HFF-Myc (cell line): ENCODE measurements at places on chromosomes 7 and 10.

GRCh38 chr7:115980159-115980558 lies 50.4 kb downstream of the TFEC start:
- no peak for DNase-seq

DNA sequence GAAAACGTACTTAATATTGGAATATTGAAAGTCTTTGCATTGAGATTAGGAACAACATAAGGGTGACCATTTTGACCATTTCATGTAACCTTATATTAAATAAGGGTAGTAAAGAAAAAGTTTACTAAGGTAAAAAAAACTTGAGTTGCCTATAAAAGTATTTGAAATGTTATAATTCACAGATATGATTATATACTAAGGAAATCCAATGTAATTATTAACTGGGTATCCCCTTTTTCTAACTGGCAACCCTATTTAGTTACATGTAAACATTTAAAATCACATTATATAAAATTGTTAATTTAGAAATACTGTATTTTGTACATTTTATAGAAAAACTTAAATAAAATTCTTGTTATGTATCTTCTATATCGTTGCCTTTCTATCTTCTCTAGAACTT lies 64.2 kb downstream of the TRIM24 start:
- no peak for DNase-seq

- no peak for DNase-seq
These were observed 38.6 kb upstream of the TRIM8 start for GRCh38 chr10:102605712-102606111.

- DNase-seq: no peak
These were observed 154.0 kb downstream of the CAMK1D start for GRCh38 chr10:12503311-12503710.

- no peak for DNase-seq
These were observed 105.7 kb upstream of the SHH start for GRCh38 chr7:155917836-155918430.

- DNase-seq: no peak
These were observed 5.5 kb upstream of the TFPI2 start for GRCh38 chr7:93895859-93896600.

DNA sequence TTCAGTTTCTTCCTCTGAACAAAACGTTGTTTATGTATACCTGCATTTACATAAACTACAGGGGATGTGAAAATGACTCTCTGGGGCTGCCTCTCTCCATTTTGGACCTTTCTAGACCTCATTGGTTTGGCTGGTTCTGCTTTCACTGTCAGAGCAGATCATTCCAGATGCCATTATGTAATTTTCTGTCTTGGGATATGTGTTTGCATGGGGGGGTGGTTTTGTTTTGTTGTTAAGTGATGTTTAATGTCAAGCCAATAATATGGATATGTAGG lies 172.4 kb downstream of the LRRC4 start:
- DNase-seq: no peak

- no peak for DNase-seq
These were observed 91.7 kb downstream of the DNAJB6 start for GRCh38 chr7:157428554-157428945.

DNA sequence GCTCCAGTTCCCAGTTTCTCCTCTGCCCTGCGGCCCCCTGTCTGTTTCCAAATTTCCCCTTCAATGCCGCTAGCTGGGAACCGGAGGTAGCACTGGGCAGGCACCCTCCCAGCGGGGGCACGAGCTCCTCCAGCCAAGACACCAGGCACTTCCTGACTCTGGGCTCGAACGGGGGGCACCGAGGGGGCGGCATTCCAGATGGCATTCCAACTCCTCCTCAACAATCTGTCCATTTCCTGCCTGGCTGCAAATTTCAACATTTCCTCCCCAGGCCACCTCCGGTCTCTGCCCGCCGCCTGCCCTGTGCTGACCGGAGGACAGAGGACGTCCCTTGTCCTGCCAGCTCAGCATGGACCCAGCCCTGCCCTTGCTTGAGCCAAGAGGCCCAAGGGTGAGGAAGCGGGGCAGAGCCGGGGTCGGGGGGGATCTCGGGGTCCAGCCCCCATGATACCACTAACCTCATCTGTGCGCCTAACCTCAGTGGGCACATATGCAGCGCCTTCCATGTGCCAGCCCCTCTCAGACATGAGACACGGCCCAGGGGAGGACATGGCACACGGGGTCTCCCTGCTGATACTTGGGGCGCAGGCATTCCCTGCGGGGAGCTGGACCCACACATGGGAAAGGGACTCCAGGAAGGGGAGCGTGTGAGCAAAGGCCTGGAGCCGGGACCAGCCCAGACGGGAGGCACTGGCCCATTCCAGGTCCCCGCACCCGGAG lies 58.0 kb downstream of the PDGFA start:
- no peak for DNase-seq

DNA sequence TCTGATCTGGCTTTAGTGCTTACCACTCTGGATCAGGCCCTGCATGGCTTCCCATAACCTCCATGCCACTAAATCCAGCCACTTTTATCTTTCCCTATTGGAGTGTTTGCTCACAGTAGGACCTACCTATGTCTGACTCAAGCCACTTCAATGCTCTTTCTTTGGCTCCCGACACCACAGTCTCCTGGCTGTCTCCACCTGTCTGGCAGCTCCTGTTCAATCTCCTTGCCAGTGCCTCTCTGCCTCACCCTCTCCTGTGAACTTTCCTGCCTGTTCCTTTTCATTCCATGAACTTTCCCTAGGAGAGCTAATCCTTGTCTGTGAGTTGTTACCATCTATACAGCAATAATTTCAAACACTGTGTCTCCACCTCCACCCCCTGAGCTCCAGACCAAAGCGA lies 82.6 kb upstream of the UCN3 start:
- no peak for DNase-seq

DNA sequence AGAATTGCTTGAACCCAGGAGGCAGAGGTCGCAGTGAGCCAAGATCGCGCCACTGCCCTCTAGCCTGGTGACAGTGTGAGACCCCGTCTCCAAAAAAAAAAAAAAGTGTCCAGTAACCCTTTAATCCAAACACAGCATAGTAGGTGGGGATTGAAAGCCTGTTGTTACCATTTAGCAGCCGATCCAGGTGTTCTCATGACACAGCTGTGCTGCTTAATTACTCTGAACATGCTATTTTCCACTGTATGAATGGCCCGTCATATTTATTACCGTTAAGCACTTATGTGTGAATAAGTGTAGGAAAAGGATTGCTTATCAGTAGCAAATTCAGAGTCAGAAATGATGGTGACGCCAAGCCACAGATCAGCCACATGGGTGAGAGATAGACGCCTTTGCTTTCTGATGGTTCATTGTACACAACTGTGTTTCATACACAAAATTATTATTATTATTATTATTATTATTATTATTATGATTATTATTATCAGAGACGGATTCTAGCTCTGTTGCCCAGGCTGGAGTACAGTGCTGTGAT lies 11.6 kb upstream of the ORAI2 start:
- DNase-seq: no peak

GRCh38 chr7:130960208-130960988 lies 226.4 kb upstream of the KLF14 start:
- peak; percentile 84 for DNase-seq

DNA sequence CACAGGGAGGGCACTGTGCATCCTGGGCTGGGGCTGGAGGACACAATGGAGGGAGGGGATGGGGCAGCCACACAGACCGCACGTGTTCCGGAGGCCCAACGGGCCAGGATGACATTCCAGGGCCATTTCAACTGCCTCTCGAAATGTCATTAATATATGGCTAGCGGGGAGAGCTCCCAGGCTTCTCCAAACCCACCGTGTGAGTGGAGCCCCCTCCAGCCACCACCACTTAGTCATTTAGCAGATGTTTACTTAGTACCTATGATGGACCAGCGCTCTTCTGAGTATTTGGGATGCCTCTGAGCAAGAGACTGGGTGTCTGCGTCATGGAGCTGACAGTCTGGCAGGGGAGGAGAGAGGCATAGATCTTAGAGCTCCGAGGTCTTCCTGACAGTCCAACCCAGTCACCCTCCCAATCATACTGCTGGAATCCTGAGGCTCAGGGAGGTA lies 107.3 kb downstream of the ZMIZ1 start:
- DNase-seq: no peak

DNA sequence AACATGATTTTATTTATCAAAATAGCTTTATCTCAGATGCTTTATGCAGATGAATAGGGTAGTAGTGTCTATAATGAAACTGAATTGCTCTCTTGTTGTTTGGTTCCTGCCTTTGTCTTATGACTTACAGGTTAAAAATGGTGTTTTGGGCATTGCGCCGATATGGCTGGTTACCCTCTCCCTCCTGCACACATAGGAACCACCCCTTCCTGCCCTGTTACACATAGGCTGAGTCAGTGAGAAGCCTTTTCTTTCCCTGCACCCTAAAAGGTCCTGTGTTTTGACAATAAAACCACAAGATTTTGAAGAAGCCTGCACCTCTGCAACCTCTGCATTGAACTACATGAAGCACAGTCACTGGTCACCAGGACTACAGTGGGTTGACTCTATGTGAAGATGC lies 655.8 kb upstream of the ANKRD30A start:
- DNase-seq: no peak

- no peak for DNase-seq
These were observed 444.2 kb upstream of the SEMA3D start for GRCh38 chr7:85630904-85631600.

DNA sequence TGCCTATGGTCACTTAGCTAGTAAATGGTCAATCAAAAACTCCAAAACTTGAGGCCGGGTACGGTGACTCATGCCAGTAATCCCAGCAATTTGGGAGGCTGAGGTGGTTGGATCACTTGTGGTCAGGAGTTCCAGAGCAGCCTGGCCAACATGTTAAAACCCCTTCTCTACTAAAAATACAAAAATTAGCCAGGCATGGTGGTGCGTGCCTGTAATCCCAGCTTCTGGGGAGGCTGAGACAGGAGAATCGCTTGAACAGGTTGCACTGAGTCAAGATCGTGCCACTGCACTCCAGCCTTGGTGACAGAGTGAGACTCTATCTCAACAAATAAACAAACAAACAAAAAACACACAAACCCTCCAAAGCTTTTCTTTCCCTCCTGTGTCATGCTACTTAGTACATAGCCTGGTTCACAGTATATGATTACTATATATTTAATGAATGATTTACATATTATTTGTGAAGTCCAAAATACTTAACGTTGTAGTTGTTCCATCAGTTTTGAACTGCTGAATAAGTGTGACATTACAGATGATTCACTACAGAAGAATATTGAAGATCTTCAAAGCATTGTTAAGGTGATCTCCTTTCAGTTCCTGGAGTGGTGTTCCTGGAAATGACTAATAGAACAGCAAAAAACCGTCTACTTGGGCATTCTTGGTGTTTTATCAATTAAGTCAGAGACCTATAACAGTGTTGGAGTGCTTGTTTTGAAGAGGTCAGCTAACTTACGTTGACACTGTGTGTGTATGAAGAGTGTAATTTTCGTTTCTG lies 72.9 kb downstream of the ADK start:
- DNase-seq: no peak

GRCh38 chr10:42887734-42888503 lies 105.3 kb downstream of the BMS1 start:
- no peak for DNase-seq

- DNase-seq: no peak
These were observed 26.0 kb downstream of the CYTH3 start for GRCh38 chr7:6246251-6246917.

DNA sequence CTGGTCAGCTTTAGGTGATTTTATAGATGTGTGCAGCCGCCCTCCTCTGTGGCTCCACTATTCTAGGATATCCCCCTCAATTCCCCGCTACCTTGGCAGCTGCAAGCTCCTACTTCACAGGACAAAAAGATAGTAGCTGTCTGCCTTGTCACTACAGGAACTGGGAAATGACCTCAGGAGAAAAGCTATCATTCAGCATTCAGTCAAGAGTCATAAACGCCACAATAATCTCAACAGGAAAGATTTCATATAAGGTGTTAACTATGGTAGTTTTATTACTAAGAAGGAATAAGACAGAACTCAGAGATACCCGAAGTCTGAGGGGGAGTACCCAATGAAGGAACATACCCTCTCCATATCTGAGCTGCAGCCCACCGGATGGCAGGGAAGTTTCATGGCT lies 63.9 kb downstream of the CRPPA start:
- no peak for DNase-seq

DNA sequence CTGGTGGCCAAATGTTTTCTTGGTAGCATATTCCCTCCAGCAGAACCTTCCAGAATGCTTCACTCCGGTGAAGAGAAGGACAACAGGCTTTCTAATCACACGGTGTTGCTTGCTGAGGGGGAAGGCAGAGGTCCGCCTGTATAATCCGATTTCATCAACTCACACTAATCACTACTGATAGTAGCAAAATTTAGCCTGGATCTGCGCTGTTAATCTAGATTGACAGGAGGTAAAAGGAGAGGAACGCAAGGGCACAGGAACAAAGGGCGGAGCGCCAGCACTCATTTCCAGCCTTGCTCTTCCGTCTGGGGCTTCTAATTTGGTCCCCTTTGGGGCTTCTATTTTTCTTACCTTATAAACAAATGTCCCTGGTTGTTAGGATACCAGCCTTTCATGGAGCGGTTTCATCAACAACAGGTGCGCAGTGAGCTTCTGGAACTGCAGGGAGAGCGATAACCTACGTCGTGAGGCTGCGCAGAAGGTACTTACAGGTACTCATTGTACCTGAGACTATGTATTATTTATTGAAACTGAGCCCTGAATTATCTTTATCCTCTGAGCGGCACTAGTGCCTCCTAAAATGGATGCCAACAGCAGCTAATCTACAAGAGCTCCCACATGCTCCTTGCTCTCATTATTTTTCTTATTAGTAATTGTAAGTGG lies 150.6 kb downstream of the CACNB2 start:
- no peak for DNase-seq

DNA sequence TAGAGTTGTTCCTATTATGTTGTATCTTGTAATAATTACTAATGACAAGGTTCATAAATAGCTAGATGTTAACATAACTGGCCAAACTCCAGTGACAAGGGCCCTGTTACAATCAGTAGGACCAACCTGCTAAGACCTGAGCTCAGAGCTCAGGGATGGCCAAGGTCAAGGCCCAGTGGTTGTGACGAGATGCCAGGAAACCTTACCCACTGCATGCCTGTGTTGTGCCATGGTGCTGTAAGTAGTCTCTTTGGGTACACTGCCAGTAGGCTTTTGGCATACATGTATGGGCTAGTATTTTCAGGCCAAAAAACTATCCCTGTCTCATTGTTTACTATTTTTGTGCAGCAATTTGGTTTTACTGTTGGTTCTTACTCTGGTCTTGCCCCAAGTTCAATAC lies 7.9 kb upstream of the IDI2 start:
- DNase-seq: no peak

- DNase-seq: no peak
These were observed 272.2 kb downstream of the SNX13 start for GRCh38 chr7:17668122-17668521.

DNA sequence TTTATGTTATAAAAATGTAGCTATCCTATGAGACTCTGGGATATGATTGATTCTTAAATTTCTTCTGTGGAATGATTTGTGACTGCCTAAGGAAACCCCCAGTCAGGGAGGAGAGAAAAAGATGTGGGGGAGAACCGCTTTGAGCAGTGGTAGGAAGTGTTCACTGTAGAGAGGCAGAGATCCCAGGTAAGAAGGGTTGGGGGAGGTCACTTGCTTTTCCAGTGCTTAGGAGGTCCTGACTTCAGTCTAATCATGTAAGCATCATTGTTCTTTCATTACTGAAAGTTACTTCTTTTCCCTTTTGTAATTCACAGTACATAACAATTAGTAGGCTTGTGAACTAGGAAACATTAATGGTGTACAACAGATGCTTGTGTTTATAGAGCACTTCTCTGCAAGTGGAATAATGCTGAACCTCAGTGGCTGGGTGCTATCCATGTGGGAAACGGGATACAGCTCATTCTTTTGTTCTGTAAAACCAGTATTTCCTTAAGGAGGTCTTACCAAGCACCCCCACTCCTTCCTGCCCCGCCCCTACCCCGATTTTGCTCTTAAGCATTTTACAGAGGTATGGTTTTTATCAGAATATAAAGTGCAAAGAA lies 165.4 kb downstream of the ST7 start:
- no peak for DNase-seq
